ENCODE measurements at places on chromosomes 3 and 15. TPM values are rescaled to one million over a fixed set of nuclear protein-coding genes. Genes with fewer than 3 reads are reported as not detected.

DNA sequence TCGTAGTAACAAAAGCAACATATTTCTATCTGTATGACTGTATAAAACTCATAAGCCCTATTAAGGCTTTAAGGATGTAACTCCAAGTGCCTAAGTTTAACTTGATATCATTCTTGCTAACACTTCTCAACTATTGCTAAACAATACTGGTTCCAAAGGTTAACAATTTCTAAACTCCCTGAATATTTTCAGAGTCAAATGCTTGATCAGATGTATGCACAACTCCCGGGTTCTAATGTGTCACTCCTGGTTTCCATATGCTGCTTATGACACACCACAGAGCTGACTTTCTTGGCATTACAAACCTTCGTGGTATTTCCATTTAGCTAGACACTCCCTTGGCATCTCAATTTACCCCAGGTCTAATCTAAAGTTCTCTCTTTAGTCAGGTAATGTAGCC lies 26.3 kb downstream of the DZIP1L start:
- peaks cover 3% of the 10 kb centered on the region for H3K4me1 ChIP-seq
- H3K27me3 ChIP-seq: peaks cover 20% of the 10 kb centered on the region

GRCh38 chr15:75201616-75202250 lies at the start of gene C15orf39:
Gene C15orf39 (plus strand): TSS chr15:75201882. CDS start chr15:75206049, 4,167 bp downstream.
- peak within 1 kb of the TSS; percentile 93 for H3K27ac ChIP-seq
- peak; percentile 77 for DNase-seq
- H3K4me3 ChIP-seq: peak within 1 kb of the TSS; percentile 92
- peaks cover 67% of the 10 kb centered on the region for H3K4me1 ChIP-seq

DNA sequence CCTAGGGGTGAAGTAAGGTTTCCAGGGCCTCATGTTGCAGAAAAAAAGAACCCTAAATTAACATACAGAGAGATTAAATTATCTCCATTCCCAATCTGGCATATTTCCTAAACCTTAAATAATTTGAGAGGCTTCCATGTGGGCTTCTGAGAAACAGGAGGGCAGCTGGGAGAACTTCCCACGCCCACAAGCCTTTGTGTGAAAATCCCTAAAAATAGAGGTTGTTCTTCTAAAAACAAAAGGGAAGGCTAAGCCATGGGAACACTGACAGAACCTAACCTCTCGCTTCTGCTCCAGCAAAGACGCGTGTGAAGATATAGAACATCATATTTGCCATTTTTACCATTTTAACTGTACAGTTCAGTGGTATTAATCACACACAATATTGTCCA lies 812 bp upstream of the SLC12A8 start:
- H3K27ac ChIP-seq: no peak overlapping the region
- peaks cover 58% of the 10 kb centered on the region for H3K27me3 ChIP-seq

- no peak for DNase-seq
- H3K27me3 ChIP-seq: no peaks in the 10 kb centered on the region
- peaks cover 17% of the 10 kb centered on the region for H3K4me1 ChIP-seq
- no peaks in the 10 kb centered on the region for H3K36me3 ChIP-seq
- H3K4me3 ChIP-seq: no peak overlapping the region
- H3K27ac ChIP-seq: peak overlapping the region; percentile 74
Measured at GRCh38 chr3:153442799-153443487, 280.9 kb downstream of the RAP2B start.

DNA sequence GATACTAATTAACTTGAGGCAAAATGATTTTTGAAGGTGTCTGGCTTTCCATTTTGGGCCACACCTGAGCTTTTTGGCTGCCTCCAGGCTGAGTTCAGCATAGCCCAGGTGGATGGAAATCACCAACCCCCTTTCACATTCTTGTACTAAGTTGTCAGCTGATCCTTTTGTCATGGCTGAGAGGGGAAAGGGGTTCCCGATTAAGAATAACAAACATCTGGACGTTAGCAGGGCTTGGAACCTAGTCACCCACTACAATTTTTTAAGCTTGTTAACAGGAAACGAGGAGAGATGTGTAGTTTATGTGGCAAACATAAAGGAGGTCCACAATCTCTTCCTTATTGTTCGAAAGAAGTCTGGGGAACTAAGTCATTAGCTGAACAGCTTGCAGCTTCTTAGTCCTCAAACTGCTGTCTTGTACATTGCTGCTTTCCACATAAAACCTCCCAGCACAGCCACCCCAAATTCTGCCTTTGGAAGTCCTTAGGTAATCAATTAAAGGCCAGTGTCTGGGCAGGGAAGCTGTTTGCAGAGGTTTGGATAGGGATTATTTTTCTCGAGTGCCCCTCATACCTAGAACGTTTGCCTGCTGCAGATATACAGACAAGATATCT lies 5.0 kb downstream of the NR2F2 start:
- peaks cover 80% of the 10 kb centered on the region for H3K27me3 ChIP-seq
- no peak for DNase-seq
- peaks cover 8% of the 10 kb centered on the region for H3K36me3 ChIP-seq
- H3K4me1 ChIP-seq: peaks cover 7% of the 10 kb centered on the region
- H3K27ac ChIP-seq: no peak overlapping the region

DNA sequence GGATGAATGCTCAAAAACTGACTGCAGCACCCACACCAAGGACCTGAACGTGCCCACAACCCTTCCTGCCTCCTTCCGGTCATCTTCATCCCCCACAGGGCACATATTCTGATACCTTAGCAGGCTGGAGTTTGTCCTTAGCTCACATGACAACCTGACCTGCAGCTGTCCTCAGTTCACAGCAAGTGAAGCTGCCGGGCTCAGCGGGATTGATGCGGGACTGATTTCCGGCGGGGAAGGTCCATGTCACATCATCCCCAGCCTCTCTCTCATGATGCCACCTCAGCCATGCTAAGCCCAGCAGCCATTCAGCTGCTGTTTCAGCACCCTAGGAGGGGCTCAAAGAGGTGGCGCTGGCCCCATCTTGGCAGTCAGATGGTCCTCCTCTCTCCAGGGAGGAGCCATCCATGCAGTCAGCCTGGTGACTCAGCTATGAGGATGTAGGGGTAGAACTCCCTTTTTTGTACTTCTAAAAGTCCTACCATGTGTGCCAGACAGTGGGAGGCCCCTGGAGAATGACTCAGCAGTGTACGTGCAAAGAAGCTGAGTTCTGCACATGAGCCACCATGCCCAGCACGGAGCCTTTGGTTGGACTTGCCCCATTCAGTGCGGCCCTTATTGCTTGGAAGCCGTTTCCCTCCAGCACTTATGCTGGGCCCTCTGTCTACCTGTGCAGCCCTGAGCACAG lies 9.5 kb downstream of the CA12 start:
- no peaks in the 10 kb centered on the region for H3K36me3 ChIP-seq
- H3K27ac ChIP-seq: no peak overlapping the region
- DNase-seq: no peak
- H3K27me3 ChIP-seq: no peaks in the 10 kb centered on the region
- no peak overlapping the region for H3K4me3 ChIP-seq

DNA sequence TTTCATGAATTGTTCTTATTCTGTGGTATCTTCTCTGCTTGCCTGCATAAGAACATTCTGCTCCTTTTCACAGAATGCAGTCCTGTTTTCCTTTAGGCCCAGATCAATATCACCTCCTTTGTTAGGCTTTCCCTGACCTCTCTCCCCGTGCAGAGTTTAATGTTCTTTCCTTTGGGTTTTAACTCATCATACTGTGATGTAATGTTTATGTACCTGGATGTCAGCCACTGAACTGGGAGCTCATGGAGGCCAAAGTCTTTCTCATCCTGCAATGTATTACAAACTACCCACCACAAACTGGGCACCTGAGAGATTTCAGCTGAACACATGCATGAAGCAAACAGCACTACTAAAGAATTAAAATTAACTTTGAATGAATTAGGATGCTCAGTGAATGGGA lies 192.8 kb upstream of the RORA start:
- no peaks in the 10 kb centered on the region for H3K36me3 ChIP-seq
- H3K4me1 ChIP-seq: no peaks in the 10 kb centered on the region
- peaks cover 4% of the 10 kb centered on the region for H3K27me3 ChIP-seq
- DNase-seq: no peak
- no peak overlapping the region for H3K4me3 ChIP-seq

DNA sequence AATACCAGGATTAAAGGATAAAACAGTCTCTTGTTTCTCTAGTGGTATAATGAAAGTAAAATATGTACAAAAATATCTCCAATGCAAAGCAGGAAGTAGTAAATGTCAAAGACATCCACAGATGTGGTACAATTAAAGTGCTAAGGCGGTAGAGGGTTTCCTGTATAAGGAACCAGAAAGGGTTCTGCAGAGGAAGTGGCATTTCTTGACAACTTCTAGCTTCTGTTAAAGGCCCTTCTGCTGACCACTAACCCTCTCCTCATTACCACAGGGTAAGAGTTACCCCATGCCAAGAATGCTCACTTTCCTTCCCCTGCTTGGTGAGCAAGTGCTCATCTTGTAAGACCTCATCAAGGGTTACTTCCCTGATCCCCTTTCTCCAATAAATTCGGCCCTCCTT lies 883.6 kb upstream of the NR2F2 start:
- peaks cover 32% of the 10 kb centered on the region for H3K4me1 ChIP-seq
- H3K27ac ChIP-seq: peak overlapping the region; percentile 47
- H3K4me3 ChIP-seq: peak overlapping the region; percentile 24
- H3K36me3 ChIP-seq: peaks cover 8% of the 10 kb centered on the region
- H3K27me3 ChIP-seq: peaks cover 23% of the 10 kb centered on the region

CYP8B1 gene
- total RNA-seq: not detected

GRCh38 chr3:8183627-8184026 lies 318.0 kb upstream of the LMCD1 start:
- no peak for DNase-seq
- H3K4me1 ChIP-seq: no peaks in the 10 kb centered on the region
- H3K4me3 ChIP-seq: no peak overlapping the region
- H3K27me3 ChIP-seq: peaks cover 2% of the 10 kb centered on the region
- H3K27ac ChIP-seq: no peak overlapping the region

CXCR6 gene
- 17.6 TPM for total RNA-seq

GRCh38 chr3:130783629-130784028 lies 37.0 kb upstream of the PIK3R4 start:
- H3K4me1 ChIP-seq: no peaks in the 10 kb centered on the region
- H3K27me3 ChIP-seq: peaks cover 2% of the 10 kb centered on the region
- no peak overlapping the region for H3K27ac ChIP-seq

DNA sequence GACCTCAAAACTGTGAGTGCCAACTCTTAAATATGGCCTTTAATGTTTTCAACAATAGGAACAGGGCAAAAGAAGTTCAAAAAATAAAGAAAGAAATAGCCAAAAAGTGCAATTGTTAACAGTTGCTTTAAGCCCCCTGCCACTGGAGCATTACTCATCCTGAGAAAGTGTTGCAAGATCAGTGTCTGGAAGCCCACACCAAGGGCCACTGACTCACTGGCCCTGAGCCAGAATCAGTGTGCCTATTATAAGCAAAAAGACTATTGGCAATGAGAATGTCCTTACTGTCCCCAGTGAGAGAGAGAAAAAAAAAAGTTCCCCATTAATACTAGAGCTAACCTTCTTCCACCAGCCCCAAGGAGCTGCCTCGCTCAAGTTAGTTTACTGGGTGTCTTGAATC lies 480.1 kb upstream of the ZNF385D start:
- no peaks in the 10 kb centered on the region for H3K4me1 ChIP-seq
- H3K4me3 ChIP-seq: no peak overlapping the region
- H3K27ac ChIP-seq: no peak overlapping the region
- no peaks in the 10 kb centered on the region for H3K36me3 ChIP-seq
- no peak for DNase-seq
- no peaks in the 10 kb centered on the region for H3K27me3 ChIP-seq

GREM1 gene
- total RNA-seq: not detected

GHRL gene
- total RNA-seq: 0.30 TPM

GRCh38 chr3:178538056-178538455 lies 1.8 kb downstream of the KCNMB2 start:
- H3K27me3 ChIP-seq: peaks cover 22% of the 10 kb centered on the region
- H3K4me3 ChIP-seq: no peak overlapping the region
- no peak overlapping the region for H3K27ac ChIP-seq
- no peaks in the 10 kb centered on the region for H3K36me3 ChIP-seq
- no peak for DNase-seq

GRCh38 chr3:32373276-32373675 lies 18.4 kb upstream of the CMTM7 start:
- no peak overlapping the region for H3K4me3 ChIP-seq
- peaks cover 5% of the 10 kb centered on the region for H3K36me3 ChIP-seq
- no peak for DNase-seq
- H3K27me3 ChIP-seq: no peaks in the 10 kb centered on the region
- no peak overlapping the region for H3K27ac ChIP-seq

DNA sequence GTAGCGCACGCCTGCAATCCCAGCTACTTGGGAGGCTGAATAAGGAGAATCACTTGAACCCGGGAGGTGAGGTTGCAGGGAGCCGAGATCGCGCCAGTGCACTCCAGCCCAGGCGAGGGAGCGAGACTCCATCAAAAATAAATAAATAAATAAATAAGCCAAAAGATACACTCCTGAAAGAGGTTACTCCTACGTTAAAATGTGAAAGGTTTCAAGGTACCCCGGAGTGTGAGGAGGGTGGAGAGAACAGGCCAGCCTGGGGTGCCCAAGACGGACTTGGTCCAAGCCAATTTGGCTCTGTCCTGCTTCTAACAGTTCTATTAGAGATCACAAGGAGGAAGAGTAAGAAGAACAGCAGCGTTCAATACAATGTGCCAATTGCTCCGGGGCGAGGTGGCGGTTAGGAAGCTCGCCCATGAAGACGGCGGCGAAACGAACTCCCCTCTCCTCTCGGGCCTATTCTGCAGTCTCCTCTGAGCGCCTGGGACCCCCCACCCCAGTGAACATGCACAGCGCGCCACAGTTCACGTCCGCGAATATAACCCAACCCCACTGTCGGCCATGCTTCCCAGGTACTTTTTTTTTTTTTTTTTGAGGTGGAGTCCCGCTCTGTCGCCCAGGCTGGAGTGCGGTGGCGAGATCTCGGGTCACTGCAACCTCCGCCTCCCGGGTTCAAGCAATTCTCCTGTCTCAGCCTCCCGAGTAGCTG lies 942 bp downstream of the ELP6 start:
- peak overlapping the region; percentile 95 for H3K4me3 ChIP-seq
- peaks cover 18% of the 10 kb centered on the region for H3K36me3 ChIP-seq
- H3K27ac ChIP-seq: peak overlapping the region; percentile 97
- H3K4me1 ChIP-seq: peaks cover 21% of the 10 kb centered on the region
- H3K27me3 ChIP-seq: no peaks in the 10 kb centered on the region

CCR1 gene
- total RNA-seq: 6.4 TPM

GABRB3 gene
- total RNA-seq: 0.12 TPM

SORD gene
- total RNA-seq: 6.0 TPM

CFAP91 gene
- not detected for total RNA-seq

- H3K4me3 ChIP-seq: peak within 1 kb of the TSS; percentile 78
- peak; percentile 29 for DNase-seq
- peaks cover 12% of the 10 kb centered on the region for H3K36me3 ChIP-seq
- H3K27ac ChIP-seq: peak within 1 kb of the TSS; percentile 54
Measured at GRCh38 chr3:196968233-196969133, at the start of gene PIGZ. Gene PIGZ (minus strand): TSS chr3:196968833. CDS start chr3:196952031, 16,802 bp downstream.

Measured in activated CD4-positive, alpha-beta T cell treated with anti-CD3 and anti-CD28 coated beads, Interleukin-2, amount 10 ng/mL, durations not matched to agents 7 days and 5 days (primary cell).